ENCODE measurements at places on chromosomes 4 and X.

DNA sequence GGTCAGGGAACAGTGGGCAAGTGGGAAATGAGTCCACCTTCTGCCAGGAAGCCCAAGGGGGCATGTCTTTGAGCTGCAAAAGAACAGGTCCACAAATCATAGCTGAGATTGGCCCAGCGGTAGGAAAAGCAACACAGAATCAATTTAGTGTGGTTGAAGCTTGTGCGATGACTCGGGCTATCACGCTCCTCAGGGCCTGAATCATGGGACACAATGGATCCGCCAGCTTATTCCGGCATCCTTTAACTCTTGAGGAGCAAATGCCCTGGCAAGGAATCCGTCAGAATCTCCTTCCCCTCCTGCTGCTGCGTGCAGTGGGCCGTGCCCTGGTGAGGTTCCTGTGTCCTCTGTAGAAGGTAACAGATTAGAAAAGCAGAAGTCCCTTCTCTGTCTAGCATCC, 98.0 kb downstream of the RELL1 start:
- no peak for DNase-seq

GRCh38 chrX:48035891-48036290, 29.1 kb downstream of the SPACA5 start:
- DNase-seq: no peak

DNA sequence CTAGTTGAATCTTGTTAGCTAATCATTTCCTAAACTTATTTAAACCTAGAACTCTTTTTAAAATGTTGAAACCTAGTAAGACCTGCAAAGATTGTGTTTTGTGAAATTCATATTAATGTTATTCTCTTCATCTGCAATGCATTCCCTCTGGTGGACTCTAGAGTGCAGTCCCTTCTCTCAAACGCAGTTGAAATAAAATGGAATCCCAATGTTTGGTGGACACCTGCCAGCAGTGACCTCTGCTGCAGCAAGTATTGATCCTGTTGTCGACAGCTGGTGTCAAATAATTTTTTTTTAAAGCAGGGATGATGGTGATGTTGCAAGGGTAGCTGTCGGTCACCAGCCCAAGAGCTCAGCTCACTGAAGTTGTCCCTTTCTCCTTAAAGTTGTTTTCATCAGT, 492.0 kb downstream of the ZIC3 start:
- DNase-seq: no peak

DNA sequence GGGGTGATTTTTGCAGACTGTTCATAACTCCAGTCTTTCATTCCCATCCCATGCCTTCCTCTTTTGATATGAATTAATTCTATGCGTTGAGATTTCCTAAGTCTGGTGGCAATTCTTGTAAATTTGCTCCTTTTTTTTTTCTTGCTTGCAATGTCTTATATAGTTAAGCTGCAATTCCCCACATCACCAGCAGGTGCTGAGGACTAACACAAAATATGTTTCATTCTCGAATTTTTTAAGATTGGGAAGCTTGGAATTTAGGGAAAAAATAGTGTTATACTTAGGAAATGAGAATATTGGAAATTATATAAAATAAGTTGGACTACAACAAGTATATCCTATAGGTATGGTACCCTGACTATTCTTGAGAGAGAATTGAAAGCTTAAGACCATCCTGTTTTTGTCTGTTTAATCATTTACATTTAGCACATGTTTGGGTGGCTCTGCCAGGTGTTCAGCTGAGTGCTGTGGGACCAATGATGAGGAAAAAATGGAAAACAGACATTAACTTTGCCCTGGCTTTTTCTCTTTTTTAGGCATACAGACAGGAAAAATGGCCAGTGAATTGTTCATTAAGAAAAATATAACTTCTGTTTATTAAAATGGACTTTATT, 30.2 kb downstream of the AFF2 start:
- no peak for DNase-seq

- no peak for DNase-seq
Measured at GRCh38 chr4:78688366-78688765, 87.8 kb upstream of the BMP2K start.

- DNase-seq: no peak
Measured at GRCh38 chr4:148776941-148777340, 334.7 kb upstream of the NR3C2 start.

- no peak for DNase-seq
Measured at GRCh38 chr4:148934926-148935578, 492.8 kb upstream of the NR3C2 start.

- no peak for DNase-seq
Measured at GRCh38 chr4:76377911-76378310, 43.0 kb downstream of the CCDC158 start.

DNA sequence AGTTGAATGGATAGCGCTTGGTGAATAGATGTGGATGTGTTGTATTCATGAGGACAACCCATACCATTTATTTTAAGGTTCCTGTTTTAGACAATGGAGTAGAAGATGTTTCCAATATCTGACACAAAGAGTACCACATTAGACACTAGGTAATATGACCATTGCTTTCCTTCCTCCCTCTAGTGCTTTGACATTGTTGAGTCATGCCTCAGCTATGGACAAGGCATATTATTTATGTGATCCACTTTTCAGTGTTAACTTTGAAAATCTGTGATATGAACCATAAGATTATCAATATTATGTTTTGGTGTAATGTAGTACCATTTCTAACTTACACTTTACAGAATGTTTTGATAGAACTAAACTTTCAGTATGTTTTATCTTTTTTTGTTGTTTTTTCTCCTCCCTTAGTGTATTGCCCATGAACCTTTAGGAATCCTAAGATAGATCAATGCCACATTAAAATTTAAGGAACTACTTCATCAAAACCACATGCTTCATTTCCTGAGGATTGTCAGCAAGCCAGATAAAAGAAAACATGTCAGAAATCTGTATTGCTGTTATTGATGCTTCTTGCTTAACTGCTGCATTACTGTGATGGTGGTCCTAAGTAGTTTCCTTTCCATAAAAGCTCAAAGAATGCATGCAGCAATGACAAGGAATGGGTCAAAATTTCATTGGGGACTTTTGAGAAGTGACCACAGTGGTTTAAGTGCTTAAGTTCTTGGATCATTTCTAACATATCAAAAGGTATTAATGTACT, 105.0 kb downstream of the PCDH7 start:
- no peak for DNase-seq

GRCh38 chr4:58809366-58809765, 1699.2 kb upstream of the IGFBP7 start:
- no peak for DNase-seq

DNA sequence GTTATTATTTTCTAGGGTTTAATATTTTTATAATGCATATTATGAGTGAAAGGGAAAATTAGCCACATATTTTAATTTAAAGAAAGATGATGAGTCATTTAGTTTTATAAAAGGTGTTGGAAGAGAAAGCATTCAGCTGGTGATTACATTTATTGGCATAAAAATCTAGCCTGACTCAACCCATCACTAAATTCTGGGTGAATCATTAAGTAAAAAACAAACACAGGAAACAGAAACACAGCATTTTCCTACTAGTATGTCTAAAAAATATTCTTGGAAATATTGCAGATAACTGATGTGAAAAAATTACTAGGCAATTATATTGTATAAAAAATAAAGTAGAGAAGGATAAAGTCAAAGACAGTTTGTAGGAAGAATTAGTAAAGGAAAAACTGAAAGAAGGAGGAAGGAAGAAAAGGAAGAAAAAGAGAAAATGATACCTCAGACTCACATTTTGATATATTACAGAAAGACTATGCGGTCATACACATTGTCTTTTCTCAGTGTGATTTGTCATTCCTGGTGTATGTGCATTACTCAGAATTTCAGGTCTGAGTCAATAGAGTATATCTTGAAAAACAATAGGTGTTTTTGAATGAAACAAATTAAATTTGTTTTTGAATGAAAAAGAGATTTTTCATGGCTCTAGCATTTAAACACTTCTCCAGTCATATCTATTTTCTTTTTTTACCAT, 48.0 kb upstream of the SPOCK3 start:
- no peak for DNase-seq

DNA sequence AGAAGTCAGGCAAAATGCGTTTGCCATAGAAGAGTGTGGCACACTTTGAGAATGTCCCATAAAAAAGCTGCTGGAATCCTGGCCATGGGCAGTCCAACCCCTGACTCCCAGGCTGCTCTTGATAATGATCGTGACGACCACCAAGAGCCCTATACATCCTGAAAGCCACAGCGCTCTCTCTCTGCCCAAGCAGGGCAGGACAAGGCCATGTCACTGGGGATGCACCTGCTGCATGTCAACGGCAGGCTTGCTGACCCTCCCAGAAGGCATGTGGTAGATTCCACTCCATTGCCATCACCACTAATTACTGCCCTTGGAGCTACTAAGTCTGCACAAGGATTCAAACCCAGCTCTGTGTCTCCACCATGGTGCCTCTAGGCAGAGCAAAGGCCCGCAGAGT, 144.5 kb downstream of the EVC2 start:
- no peak for DNase-seq

DNA sequence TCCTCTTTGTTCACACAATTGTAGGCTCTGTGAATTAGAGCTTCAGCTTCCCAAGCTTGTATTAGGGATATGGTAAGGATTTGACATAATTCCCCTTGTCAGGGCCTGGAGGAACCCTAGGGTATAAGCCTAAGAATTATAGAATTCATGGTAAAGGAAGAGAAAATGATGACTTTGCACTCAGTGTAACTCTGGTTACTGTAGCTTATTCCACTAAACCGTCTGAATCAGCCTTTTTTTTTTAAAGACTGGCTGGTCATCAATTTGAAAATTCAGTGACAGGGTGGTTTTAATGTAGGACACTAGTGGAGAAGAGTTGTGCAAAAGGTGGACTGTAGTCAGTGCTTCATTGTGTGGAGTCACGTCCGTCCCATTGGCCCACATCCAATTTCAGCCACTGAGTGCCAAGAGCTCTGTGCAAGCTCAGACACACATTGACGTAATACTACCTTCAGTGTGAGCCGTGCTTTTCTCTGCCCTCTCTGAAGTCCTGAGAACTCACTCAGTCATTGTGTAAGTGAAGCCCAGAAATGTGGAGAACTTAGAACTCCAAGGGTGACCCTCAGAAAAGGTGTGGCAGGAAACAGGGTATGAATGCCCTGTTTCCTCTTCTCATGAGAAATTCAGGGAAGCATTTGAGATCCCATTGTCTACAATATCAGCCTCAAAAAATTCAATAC, 449.8 kb downstream of the C4orf33 start:
- no peak for DNase-seq

- no peak for DNase-seq
Measured at GRCh38 chr4:103757631-103758030, 37.8 kb upstream of the TACR3 start.

- no peak for DNase-seq
Measured at GRCh38 chr4:57774171-57774570, 664.0 kb upstream of the IGFBP7 start.

- no peak for DNase-seq
Measured at GRCh38 chr4:99633772-99634171, 23.9 kb downstream of the C4orf54 start.

DNA sequence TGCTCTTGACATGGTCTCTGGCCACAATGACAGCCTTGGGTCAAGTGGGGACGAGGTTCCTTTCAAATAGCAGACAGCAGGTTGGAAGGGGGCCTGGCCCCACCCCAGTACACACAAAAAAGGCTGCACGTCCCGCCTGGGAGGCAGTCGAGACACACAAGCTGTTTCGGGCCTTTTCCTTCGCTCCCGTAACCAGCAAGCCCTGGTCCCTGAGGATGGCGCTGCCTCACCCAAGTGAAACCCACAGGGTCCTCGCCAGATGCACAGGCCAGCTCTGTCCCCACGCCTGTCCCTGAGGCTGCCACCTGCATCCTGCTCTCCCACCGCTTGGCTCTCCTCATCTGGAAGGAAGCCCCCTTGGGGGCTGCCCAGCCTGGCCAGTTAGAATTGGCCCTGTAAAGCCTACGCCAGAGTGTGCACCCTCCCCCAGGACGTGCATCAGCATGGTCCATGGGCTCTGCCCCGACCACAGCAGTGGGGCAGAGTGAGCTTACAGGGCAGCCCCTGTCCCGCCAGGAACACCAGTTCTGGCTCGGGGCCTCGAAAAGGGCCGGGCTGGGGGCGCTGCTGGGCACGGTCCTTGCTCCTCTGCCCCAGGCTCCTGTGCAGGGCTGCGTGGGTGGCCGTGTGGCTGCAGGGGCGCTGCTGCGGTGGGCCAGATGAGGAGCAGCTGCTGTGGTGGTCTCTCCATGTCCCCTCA, 2.0 kb downstream of the CPLX1 start:
- no peak for DNase-seq

- no peak for DNase-seq
Measured at GRCh38 chr4:124903995-124904722, 191.6 kb upstream of the ANKRD50 start.

- DNase-seq: no peak
Measured at GRCh38 chr4:14115106-14115505, 487.6 kb upstream of the BOD1L1 start.

- DNase-seq: no peak
Measured at GRCh38 chrX:132488180-132488705, 595 bp downstream of the MBNL3 start.

DNA sequence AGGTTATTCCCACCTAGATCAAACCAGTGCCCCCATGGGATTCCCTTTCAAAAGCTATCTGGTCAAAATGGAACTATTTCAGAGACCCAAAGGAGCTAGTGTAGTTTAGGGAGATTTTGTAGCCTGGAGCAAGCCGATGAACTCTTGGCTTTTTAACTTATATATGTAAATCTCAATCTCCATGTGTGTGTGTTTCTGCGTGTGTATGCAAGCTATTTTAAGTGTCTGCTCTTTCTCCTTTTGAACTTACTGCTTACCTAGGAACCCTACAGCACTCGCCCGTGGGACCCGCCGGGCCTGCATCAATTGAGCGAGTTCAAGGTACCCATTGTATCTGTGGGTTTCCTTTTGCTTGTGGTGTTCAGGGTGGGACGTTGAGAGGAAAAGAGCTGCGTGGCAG, 10.4 kb downstream of the CSTF2 start:
- DNase-seq: no peak

GRCh38 chr4:96983830-96984229, 1143.9 kb downstream of the PDHA2 start:
- DNase-seq: no peak

- no peak for DNase-seq
Measured at GRCh38 chr4:165877286-165877685, 4.2 kb downstream of the TLL1 start.

GRCh38 chrX:132406106-132406505, 82.7 kb downstream of the MBNL3 start:
- DNase-seq: no peak

DNA sequence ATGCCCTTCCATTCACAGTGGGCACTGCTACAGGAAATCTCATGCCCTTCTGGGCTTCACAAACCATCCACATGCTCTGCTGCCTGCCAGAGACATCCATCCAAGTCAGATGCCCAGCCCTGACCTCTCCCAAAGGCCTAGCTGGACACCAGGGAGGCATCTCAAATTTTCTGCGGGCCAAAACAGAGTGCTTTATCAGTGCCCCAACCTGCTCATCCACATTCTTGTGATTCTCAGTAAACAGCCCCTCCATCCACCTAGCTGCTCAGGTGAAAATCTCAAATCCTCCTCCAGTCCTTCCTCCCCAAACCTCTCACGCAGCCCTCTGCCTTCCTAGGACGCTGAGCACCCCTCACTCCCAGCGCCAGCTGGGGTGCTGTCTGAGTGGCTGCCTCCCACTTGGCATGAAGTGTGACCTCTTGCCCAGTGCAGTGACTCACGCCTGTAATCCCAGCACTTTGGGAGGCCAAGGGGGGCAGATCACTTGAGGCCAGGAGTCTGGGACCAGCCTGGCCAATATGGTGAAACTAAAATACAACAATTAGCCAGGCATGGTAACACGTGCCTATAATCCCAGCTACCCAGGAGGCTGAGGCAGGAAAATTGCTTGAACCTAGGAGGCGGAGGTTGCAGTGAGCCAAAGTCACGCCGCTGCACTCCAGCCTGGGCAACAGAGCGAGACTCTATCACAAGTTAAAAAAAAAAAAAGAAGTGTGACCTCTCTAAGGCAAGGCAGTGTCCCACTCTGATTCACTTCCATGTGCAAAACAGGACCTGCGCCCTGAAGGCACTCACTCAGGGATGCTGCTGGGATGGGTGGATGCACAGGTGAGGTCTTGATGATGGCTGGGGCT, 1.7 kb upstream of the AFAP1 start:
- no peak for DNase-seq
